ENCODE measurements at places on chromosomes 2 and 18.

GRCh38 chr2:105977212-105977611 is 216.9 kb downstream of the UXS1 start:
- no peak for DNase-seq

DNA sequence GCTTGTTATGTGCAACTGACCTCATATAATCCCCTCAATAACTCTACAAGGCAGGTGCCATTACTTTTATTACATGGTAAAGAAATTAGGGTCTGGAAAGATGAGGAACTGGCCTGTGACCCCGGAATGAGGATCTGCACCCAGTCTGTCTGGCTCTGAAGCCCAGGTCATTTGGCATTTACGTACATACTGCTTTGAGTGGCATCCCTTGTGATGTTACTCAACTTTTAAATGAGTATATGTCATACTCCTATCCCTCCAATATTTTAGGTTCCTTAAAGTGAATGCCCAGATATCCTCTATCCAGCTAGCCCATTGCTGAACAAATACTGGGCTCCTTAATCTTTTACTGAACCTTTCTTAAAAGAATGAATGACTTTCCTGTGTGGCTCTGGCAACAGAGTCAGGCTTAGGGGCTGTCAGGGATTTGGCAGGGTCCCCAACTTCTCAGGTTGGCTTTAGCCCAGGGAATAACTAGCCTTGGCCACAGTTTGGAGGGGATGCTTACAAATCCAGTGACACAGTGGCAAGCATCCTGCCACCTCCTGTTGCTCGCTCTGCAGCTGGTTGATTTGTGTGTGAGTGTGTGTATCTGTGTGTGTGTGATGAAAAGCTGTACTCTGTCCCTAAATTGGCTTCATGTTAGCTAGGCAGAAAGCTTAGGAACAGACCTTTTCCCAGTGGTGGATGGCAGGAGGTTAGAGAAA is 3.4 kb upstream of the CXCR4 start:
- DNase-seq = no peak

GRCh38 chr2:122451040-122451439 is 695.6 kb downstream of the TSN start:
- no peak for DNase-seq

GRCh38 chr2:54545702-54546450 is 89.7 kb downstream of the SPTBN1 start:
- no peak for DNase-seq

DNA sequence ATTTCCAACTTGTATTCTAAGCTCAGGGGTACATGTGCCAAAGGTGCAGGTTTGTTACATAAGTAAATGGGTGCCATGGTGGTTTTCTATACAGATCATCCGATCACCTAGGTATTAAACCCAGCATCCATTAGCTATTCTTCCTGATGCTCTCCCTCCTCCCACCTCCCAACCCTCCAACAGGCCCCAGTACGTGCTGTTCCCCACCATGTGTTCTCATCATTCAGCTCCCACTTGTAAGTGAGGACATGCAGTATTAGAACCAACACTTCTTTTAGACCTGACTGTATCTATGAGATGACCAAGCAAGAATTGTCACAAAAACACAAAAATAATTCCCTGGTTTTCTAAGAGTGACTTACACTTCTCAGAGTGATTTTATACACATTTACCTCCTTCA is 83.0 kb downstream of the VIT start:
- DNase-seq = no peak

DNA sequence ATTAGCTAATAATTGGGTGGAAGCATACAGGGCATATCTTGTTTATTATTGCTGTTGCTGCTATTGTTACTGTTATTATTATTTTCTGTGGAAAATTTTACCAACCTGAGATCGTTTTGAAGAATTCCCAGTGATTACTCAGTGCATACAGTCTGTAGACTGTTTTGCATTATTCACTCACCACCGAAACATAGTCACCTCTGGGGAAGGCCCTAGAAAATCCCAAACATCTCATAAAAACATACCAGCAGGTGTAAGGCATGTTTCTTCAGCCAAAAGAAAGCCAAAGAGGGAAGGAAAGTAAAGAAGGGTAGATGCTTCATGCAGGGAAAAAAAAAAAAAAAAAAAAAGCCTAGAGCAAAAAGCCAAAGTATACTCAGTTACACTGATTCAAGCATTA is 647.7 kb downstream of the BCL11A start:
- DNase-seq = no peak

GRCh38 chr2:145036421-145037011 is 516.6 kb upstream of the ZEB2 start:
- no peak for DNase-seq

GRCh38 chr2:161120775-161121174 is 39.5 kb upstream of the TANK start:
- DNase-seq = no peak

- no peak for DNase-seq
These were observed 92.9 kb upstream of the LMAN1 start for GRCh38 chr18:59451963-59452362.
